ENCODE measurements at places on chromosomes 13 and 19.

GRCh38 chr19:11538232-11539036 is at the start of gene CNN1:
Gene CNN1, plus strand, starts transcription at chr19:11538851. Its CDS starts 77 bp downstream, at chr19:11538928.
- DNase-seq = peak; percentile 79

GRCh38 chr13:100917011-100917410 is 242.4 kb upstream of the TMTC4 start:
- no peak for DNase-seq

- DNase-seq = no peak
Measured at GRCh38 chr19:38049105-38049649, 142.2 kb downstream of the SIPA1L3 start.

- no peak for DNase-seq
Measured at GRCh38 chr19:3114811-3115210, 20.6 kb downstream of the GNA11 start.

DNA sequence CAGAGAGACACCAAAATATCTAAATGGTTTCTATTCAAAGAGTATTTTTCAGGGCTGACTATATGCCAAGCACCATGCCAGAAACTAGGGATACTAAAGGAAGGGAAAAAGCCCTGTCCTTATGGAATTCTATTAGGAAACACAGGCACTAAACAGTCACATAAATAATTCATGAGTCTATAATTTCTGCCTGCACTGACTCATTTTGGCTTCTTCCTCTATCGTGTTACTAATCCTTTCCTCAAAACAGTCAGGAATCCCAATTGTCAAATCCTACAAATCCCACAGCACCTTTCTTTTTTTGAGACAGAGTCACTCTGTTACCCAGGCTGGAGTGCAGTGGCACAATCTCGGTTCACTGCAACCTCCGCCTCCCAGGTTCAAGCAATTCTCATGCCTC is 29.2 kb downstream of the XPO4 start:
- no peak for DNase-seq

- no peak for DNase-seq
Measured at GRCh38 chr19:412356-413355, 3.7 kb upstream of the C2CD4C start.

DNA sequence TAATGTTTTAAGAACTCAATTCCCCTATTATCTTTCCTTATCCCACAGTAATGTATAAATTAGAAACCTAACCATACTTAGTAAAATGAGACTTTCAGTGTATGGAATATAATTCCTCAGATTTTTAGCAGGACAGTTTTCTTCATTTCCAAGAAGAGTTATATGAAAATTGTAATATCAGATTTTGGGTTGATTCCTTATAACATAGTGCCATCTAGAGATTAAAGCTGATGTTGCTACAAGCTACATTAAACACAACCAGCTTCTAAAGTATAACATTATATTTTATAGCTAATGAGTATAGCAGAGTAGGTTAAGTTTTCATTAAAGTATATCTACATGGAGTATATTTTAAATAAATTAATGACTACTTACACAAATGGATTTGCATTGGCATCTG is 99.7 kb upstream of the MIR17HG start:
- no peak for DNase-seq

DNA sequence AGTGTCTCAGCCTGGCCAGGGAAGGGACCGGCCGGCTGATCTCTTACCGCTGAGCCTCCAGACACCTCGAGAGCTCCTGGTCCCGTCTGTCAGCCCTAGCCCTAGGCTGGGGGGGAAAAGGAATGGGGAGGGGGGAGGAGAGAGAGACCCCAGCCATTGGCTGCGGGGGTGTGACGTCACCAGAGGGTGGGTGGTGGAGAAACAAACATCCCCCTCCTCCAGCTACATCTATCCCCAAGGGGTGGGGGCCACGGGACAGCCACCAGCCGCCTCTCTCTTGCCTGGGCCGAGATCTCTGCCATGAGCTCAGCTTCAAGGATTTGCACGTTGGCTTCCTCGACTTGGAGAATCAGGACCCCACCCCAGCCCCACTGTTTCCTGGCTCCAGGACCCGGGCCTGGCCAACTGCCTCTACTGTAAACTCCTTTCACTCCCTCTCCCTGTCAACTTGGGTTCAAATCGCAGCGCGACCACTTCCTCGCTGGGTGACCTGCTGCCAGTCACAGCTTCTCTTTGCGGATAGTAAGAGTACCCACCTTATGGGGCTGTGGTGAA is at the start of gene PRX:
PRX (minus strand) TSS at position 88 of the 555 bp plus-strand sequence. CDS start 5,446 bp downstream, outside the sequence.
- DNase-seq = peak; percentile 75

- DNase-seq = peak; percentile 34
Measured at GRCh38 chr13:113784645-113785024, 25.6 kb downstream of the TMEM255B start.

Measured in right forelimb (tissue), 1 donor.